ENCODE measurements at places on chromosomes 1 and 21.

DNA sequence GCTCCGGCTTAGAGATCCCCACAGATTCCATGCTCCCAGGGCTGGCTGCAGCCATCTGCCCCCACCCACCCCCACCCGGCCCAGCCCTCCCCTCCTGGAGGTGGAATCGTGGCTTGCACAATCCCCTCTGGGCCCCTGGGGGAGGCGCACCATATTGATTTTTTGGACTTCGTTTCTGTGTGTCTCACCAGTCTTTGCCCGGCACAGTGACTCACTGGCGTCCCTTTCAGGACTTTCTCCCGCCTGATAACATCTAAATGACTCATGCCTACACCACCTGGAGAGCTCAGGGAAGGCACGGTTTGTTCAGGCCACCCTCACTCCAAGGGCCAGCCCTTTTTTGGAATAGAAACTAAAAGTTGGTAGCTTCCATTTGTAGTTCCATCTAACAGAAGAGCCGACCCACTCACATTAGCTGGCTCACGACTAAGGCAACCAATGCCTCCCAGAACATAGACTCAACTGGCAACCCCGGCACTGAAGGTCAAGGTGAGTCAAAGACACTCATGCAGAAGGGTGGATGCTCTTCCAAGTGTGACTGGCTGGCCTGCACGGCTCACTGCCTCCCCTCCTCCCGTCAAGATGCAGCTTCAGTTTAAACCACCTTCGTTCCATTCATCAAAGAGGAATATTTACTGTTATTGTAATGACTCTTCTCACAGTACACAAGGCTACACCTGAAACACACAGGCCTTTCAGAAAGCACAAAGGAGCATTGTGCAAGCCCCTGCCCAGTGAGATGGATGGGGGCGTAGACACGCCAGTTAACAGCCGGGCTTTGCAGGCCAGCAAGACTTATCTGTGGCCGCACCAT, 18.1 kb upstream of the ETS2 start:
- DNase-seq = peak; percentile 14

- DNase-seq = no peak
Measured at GRCh38 chr21:36470294-36470693, 9.6 kb downstream of the CLDN14 start.

DNA sequence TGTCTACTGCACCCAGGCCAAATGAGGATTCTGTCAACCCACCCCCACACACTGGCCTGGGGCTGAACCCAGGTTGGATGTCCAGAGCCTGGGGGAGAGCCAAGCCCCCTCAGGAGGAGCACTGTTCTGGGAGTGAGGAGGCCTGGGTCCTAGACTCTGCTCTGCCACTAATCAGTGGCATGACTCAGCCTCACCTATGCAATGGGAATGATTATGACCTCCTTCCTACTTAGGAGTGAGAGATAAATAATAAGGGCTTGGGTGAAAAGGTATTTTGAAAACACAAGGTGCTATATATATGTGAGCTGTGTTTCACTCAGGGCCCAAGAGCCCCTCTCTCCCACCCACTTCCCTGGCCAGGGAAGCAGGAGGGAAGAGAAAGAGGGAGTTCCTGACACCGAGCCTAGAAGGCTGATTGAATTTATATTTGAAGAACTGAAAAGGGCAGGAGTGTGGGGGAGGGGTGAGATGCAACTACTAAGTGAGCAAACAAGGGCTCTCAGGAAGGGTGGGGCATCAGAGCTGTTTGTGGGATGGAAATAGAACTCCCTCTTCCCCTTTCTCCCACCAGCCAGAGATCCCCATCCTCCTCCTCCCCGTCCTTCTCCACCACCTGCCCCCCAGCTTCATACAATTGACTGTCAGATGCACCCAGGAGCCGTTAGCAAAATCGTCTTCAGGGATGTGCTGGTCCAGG, 8.2 kb downstream of the IGSF9 start:
- no peak for DNase-seq

DNA sequence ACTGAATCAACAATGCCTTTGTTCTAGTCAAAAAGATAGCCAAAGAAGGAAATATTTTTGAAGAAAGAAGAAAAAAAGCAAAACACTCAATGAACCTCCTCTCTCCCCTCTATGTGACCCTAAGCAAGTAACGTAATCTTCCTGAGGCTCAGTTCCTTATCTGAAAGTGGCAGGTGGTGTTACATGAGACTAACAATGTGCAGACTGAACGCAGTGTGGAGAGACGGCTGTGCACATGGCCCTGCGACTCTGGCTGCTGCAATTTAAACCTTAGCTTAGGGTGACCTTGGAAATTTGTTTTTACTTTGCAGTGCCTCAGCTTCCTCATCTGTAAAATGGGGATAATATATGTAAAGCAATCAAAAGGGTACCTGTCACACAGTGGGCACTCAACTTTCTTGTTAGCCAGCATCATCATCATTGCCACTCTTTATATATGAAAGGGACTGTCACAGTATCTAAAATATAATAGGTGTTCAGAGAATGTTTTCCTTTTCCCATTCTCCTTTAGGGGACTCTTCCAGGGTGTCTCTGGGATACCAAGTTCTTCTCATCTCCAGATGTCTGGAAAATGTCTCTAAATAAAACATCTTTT, 100.1 kb upstream of the JUN start:
- no peak for DNase-seq

DNA sequence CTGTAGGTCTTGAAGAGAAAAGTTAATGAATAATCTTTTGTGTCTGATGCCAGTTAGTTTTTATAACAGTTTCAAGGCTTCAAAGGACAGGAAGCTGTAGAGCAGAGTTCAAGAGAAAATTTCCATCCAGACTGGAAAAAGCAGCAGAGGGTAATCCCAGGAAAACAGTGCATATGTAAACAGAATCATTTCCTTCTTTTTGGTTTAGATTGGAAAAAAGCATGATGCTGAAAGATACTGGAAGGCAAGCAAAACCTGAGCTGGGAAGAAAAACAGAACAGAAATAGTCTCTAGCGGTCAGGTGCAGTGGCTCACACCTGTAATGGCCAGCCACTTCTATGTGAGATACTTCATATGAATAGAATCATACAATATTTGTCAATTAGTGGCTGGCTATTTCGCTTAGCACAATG, 71.9 kb downstream of the ZSWIM5 start:
- DNase-seq = no peak

GRCh38 chr1:171267391-171267790, 19.1 kb downstream of the FMO1 start:
- DNase-seq = no peak

GRCh38 chr1:46184920-46185658, 8.8 kb upstream of the P3R3URF start:
- no peak for DNase-seq

GRCh38 chr1:13517193-13517812, 3.5 kb upstream of the LRRC38 start:
- peak; percentile 56 for DNase-seq

DNA sequence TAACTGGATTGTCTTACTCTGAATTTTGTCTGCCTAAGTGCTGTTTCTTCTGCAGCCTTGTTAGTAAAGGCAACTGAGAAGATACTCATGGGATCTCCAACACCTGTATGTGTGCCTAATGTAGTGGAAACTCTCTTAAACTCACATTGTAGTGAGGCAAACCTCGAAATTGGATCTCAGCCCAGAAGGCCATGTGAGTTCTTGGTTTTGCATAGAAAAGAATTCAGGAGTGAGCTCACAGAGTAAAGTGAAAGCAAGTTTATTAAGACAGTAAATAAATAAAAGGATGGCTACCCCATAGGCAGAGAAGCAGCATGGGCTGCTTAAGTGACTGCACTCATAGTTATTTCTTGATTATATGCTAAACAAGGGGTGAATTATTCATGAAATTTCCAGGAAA, 1344.7 kb downstream of the NCAM2 start:
- no peak for DNase-seq

GRCh38 chr1:149936992-149937705, 470 bp upstream of the MTMR11 start:
- DNase-seq = peak; percentile 55

GRCh38 chr1:56065729-56066128, 513.6 kb downstream of the PLPP3 start:
- DNase-seq = no peak

DNA sequence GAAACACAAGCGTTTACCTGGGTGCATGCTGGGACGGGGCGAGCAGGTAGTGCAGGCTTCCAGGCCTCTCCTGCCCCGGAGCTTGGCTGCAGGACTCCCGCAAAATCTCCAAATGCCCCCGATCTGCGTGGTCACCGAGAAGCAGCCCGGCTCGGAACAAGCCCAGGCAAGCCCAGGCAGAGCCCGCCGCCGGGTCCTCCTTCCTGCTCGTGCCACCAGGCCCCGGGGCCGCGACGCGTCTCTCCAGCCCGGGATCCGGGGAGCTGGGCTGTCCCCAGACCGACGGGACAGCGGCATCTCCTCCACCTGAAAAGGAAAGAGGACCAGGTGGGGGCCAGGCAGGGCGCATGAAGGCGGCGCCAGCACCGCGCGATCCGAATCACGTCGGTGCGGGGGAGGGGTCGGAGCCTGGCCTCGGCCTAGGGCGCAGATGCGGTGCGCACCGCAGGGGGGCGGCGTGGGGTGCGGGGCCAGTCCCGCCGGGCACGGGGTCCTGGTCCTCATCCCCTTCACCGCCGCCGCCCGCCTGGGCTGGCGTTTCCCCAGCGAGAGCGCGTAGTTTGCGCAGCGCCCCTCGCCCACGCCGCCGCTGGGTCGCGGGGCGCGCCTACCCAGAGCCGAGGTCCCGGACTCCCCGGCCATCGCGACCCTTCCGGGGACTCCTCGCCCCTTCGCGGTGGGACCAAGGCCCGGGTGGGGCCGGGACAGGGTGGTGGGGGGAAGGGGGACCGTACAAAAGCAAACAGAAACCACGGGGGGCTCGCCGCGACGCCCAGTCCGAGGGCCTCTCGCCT, 52.4 kb upstream of the H6PD start:
- no peak for DNase-seq

- no peak for DNase-seq
Measured at GRCh38 chr1:9718006-9718680, 66.6 kb downstream of the PIK3CD start.

DNA sequence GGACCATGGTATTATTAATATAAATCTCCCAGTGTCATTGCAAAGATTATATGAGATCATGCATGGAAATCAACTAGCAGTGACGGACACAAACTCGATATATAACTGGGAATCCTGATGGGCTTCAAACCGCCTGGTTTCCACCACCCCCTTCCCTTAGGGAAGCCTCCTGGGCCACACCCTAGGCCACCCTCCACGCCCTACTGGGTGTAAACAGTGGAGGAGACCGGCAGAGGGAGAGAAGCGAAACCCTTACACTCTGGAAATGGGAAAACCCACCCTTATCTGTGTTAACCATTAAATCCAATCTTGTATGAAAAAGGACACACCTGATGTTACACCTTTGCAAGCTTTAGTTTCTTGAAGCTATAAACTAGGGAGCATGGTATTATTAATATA, 595 bp upstream of the ZNHIT6 start:
- DNase-seq = no peak

- DNase-seq = no peak
Measured at GRCh38 chr1:29396438-29397255, 160.3 kb downstream of the PTPRU start.

DNA sequence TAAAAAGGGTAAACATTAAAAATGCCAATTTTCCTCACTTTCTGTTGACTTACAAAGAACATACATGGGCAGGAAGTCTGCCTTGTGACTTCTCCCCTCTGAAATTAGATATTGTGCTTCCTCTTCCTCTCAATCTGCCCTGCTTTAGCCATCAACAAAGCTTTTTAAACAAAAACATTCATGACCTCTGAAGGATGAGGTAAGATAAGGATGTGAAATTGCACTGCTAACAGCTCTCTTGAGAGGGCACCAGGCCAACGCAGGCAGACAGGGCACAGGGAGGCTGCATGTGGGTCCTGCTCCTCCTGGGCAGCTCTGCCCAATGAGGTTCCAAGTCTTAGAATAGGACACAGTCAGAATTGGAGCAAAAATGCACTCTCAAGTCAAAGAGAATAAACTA, 62.1 kb downstream of the DEGS1 start:
- DNase-seq = peak; percentile 50

All from SK-MEL-5 (cell line).